ENCODE measurements at places on chromosomes 16 and 17. TPM values are rescaled to one million over a fixed set of nuclear protein-coding genes. Genes with fewer than 3 reads are reported as not detected.

USH1G gene
- total RNA-seq = 6.4 TPM

FN3K gene
- total RNA-seq = 3.2 TPM

MFAP4 gene
- 5.2 TPM for total RNA-seq

PPP1R27 gene
- 0.24 TPM for total RNA-seq

HCRT gene
- not detected for total RNA-seq

C17orf113 gene
- total RNA-seq = 0.48 TPM

KRT33A gene
- total RNA-seq = 0.92 TPM

RPS6KB1 gene
- total RNA-seq = 36.6 TPM

SCNN1B gene
- 68.1 TPM for total RNA-seq

NHLRC4 gene
- 0.12 TPM for total RNA-seq

GINS2 gene
- total RNA-seq = 10.9 TPM

CACNG1 gene
- total RNA-seq = not detected

DRG2 gene
- total RNA-seq = 29.4 TPM

CLEC19A gene
- not detected for total RNA-seq

CA5A gene
- not detected for total RNA-seq

All from esophagus mucosa (tissue), 1 donor.